ENCODE measurements at places on chromosomes 6 and 20.

GRCh38 chr20:19284400-19285178, 72.1 kb downstream of the SLC24A3 start:
- DNase-seq: no peak

GRCh38 chr20:58754584-58754983, 62.0 kb downstream of the NPEPL1 start:
- DNase-seq: no peak

DNA sequence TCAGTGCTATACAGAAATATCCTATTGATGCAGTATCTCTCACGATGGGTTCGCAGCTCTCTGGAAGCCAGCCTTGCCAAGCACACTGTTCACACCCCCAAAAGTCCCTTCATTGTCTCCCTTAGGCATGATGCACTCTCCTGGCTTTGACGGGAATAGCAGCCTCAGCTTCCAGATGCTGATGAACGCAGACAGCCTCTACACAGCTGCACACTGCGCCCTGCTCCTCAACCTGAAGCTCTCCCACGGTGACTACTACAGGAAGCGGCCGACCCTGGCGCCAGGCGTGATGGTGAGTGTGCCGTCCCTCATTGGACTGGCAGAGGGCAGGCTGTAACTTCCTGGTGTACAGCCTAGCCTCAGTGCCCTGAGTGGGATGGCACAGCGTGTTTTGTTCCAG, 60.0 kb upstream of the PBOV1 start:
- peak; percentile 47 for DNase-seq

GRCh38 chr6:35484921-35485392, 11.9 kb downstream of the TEAD3 start:
- DNase-seq: peak; percentile 53

DNA sequence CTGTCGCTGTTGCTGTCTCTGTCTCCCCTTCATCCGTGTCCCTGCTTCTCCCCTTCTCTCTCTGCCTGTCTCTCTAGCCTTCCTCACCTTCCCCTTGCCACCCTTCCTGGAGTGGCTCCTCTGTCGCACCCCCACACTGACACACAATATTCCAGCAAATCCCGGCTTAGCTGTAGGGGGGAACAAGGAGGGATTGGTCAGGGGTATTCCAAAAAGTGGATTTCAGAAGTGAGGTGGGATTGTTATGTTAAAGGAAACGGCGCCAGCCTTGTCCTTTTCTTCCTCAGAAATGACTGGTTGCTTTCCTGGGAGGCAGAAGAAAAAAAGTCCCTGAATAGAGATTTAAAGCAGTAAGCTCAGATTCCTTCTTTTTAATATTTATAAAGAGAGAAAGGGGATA, 76.3 kb upstream of the SIRPA start:
- DNase-seq: no peak

DNA sequence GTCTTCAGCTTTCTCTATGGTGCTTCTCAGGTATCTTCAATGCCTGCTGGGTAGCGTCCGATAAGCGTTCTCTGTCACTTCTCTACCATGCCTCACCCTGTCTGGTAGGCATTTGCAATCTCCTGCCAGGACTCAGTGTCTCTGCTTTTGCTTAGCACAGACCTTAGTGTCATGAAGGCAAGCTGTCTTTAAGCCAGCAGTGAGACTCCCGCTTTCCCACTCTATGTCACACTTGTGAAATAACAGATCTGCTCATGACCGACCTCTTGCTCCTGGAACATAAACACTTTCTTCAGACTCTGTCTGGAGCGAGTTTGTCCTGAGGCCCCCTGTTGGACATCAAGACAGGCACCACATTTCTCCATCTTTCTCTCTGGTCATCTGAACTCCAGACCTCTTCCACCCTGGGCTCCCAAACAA, 17.0 kb downstream of the ADGRB3 start:
- no peak for DNase-seq

GRCh38 chr6:109743739-109744138, 52.6 kb downstream of the FIG4 start:
- peak; percentile 76 for DNase-seq

DNA sequence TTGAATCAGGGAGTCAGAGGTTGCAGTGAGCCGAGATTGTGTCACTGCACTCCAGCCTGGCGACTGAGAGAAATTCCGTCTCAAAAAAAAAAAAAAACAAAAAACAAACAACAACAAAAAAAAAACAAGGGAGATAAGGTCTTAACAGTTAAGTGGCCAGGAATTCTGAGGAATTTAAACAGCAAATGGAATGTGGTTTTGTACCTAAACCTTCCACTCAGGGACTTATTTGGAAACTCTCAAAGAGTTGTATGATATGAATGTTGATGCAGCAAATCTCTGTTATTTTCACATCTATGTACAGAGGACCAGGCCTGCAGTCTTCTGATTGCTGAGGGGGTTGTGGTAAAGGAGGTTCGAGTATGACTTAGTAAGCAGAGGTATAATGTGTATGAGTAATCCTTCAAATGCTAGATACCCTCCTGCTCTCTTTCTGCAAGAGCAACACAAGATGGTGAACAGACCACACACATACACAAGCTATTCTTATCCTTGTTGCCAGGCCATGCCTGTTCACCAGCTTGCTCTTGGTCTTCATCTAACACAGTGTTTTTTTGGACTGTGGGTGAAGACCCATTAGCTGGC, 174.9 kb upstream of the SCGN start:
- DNase-seq: peak; percentile 54

GRCh38 chr6:169800116-169800667, 48.8 kb downstream of the ERMARD start:
- DNase-seq: no peak

DNA sequence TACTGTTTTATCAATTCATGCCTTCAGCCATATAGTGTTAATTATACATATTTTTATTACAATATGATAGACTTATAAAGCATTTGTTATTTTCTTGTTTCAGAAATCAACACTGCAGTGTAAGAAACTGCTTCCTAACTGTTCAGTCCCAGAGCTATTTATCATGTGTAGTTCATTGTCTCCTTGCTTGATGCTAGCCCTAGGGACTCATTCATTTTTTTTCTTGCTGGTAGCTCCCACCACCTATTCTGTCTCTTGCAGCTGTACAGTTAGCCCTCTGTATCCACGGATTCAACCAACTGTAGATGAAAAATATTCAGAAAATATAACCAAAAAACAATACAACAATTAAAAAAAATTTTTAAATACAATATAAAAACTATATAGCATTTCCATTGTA, 121.3 kb downstream of the STXBP5 start:
- no peak for DNase-seq

DNA sequence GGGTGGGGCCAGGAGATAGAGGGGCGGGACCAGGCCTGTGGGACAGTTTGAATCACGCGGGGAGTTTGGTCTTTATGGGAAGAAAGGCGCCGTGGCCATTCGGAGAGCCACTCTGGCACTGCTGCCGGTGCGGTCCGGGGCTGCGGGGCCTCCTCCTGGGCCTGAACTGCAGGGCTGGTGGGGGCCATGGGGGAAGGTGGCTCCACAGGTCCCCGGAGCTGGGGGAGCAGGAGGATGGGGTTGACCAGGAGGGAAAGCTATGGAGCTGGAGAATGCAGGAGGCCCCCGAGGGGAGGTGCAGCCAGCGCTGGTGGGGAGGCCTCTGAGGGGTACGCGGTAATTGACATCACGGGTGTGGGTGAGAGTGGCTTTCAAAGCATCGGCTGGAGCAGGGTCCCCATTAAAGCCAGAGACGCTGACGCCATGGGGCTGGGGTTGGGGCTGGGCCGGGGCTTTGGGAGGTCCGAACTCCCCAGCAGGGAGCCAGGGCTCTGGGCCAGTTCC, 1.8 kb upstream of the BHLHE23 start:
- no peak for DNase-seq

DNA sequence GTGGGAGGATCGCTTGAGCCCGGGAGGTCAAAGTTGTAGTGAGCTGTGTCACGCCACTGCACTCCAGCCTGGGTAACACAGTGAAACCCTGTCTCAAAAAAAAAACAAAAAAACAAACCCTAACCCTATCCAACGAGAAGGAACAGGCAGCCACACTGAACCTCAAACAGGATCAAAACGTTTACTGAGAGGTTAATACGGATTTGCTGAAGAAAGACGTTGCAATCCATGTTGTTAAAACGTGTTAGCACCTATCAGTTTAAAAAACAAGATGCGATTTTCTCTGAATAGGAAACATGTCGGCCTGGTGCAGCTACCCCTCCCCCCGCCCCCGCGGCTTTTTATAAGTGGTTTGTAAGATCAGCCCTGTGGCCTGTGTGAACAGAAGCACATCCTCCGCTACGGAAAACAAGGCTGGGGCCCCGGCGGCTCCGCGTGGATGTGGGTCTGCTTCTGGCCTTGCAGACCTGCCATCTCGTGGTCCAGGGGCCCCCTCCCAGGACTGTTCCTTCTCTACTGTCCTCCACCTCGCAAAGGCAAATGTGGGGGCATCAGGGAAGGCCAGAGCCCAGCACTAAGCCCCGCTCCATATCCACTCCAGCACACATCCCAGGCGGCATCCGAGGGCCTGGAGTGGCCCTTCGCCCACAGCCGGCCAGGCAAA, 11.4 kb downstream of the SLC2A4RG start:
- DNase-seq: no peak

DNA sequence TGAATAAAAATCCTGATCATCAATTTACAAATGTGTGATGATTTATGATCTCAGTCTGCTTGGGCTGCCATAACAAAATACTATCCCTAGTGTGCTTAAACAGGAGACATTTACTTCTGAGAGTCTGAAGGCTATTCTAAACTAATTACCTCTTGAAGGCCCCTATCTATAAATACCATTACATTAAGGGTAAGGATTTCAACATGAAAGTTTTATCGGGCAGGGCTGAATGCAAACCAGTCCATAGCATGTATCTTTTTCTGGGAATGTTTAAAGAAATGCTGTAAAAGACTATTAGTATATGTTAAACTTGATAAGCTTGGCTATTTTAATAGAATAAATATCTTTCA, 48.2 kb downstream of the TRDN start:
- no peak for DNase-seq

DNA sequence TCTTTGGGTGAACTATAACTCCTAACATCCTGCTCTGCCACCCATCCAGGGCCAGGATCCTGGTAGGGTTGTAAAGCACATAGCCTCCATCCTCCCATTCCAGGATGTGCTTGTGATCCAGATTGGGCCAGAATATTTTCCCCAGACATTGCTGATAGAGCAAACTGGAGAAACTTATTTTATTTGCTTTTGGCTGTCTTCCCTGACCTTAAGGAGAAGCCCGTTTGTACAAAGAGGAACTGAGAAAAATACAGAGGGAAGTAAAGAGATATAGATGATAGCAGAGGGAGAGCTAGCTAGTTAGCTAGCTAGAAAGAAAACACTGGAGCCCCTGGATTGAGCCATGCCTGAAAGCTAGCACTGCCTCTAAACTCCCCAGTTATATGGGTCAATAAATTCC, 9.0 kb upstream of the HDAC2 start:
- DNase-seq: no peak

GRCh38 chr20:35828916-35829315, 57.1 kb downstream of the PHF20 start:
- DNase-seq: no peak

DNA sequence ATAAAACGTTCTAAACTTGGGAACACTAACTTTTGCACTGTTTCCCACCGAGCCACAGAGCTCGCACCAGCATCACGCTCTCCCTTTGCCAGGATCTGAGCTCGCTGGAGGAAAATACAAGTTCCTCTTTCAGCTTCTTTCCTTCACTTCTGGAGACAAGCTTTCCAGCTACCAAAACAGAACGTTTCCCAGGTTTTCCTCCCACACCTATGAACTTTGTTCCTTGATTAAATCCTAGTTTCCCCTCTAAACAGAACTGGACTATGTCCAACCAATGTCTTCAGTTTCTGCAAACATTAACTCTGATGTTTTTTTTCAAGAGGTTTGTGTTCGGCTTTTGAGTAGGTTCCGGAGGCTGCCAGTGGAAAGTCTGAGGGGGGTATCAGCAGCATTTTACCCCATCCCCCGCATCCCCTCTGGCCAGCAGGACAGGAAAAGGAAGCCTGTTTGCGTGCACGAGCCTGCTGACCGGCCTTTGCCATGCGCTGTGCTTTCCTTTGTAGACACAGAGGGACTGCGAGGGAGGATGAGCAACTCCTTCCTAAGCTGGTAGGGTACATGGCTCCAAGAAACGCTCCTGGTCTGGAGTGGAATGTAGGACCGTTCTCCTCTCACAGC, 135.5 kb downstream of the LY86 start:
- peak; percentile 63 for DNase-seq

GRCh38 chr6:27888566-27888965, 23.6 kb downstream of the OR2B2 start:
- no peak for DNase-seq

DNA sequence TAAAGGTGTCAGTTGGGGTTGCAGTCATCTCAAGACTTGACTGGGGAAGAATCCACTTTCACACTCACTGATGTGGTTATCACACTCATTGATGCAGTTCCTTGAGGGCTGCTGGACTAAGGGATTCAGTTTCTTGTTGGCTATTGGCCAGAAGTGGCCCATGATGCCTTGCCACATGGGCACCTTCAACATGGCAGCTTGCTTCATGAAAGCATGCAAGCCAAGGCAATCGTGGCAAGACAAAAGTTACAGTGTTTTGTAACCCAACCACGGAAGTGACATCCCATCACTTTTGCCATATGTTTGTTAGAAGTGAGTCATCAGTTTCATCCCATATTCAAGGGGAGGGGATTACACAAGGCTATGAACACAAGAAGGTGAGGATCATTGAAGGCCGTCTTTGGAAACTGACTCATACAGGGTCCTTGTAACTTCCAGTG, 3.8 kb upstream of the RANBP9 start:
- DNase-seq: no peak

- DNase-seq: no peak
Measured at GRCh38 chr20:38024496-38024895, 8.8 kb downstream of the TTI1 start.

GRCh38 chr6:87333591-87334181, 4.6 kb upstream of the GJB7 start:
- DNase-seq: peak; percentile 62

- DNase-seq: no peak
Measured at GRCh38 chr6:150202934-150203333, 60.1 kb downstream of the PPP1R14C start.

DNA sequence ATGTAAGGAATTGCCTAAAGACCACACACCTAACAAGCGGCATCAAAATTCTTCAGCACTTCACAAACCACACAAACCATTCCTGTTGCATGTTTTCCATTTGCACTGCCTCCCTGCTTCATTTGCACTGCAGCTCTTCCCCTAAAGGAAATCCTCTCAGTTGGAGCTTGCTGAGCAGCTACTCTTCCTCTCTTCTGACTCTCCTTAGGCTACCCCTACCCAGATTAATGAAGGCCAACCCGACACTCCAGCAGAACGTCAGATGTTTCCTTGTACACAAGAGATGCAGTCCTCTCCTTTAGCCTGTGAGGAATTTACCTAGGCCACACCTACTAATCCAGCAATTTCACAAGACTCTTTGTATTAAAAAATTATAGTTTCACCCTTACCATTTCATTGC, 8.1 kb downstream of the BEND6 start:
- DNase-seq: no peak

DNA sequence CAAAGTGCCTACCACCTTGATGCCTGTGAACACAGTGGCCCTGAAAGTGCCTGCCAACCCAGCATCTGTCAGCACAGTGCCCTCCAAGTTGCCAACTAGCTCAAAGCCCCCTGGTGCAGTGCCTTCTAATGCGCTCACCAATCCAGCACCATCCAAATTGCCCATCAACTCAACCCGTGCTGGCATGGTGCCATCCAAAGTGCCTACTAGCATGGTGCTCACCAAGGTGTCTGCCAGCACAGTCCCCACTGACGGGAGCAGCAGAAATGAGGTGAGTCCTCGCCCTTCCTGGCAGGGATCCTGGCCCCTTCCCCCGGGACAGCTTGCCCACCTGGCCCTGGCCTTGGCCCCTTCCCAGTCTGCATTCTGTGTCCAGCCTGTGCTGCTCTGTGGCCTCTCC, 17.9 kb downstream of the MAVS start:
- no peak for DNase-seq

Data from cardiac fibroblast (primary cell).